Activated gamma-delta T cell treated with Interleukin-2 at 50 U/mL for 16 hours (primary cell): ENCODE measurements at places on chromosomes 2 and 18.

GRCh38 chr18:61435064-61435652, 101.9 kb downstream of the CDH20 start:
- DNase-seq: no peak

DNA sequence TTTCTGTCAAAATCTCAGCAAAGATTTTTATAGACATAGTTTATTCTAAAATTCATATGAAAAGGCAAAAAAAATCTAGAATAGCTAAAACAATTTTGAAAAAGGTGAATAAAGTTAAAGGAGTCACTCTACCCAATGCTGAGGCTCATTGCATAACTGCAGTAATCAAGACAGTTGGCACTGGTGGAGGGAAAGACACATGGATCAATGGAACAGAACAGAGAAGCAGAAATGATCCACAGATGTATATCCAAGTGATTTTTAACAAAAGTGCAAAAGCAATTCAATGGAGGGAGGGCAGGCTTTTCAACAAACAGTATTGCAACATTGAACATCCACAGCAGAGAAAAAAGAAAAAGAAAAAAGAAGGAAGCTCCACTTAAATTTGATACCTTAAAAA, 162.8 kb downstream of the RBM43 start:
- DNase-seq: no peak

DNA sequence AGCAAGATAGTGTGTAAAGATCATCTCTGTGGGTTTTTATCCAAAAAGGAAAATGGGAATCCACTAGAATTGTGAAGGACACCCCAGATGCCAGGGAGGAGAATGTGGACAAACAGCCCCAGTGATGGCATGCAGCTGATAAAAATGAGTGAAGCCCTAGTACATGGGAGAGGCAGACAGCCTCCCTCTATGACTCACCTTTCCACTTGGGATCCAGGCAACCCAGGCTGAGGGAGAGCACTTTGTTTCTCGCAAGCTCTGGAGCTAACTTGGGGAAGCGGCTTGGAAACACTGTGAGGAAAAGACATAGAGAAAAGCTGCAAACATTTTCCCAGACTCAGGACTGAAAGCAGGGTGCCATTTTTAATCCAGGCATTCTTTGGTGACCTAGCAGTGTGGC, 5.3 kb upstream of the FLACC1 start:
- DNase-seq: no peak

DNA sequence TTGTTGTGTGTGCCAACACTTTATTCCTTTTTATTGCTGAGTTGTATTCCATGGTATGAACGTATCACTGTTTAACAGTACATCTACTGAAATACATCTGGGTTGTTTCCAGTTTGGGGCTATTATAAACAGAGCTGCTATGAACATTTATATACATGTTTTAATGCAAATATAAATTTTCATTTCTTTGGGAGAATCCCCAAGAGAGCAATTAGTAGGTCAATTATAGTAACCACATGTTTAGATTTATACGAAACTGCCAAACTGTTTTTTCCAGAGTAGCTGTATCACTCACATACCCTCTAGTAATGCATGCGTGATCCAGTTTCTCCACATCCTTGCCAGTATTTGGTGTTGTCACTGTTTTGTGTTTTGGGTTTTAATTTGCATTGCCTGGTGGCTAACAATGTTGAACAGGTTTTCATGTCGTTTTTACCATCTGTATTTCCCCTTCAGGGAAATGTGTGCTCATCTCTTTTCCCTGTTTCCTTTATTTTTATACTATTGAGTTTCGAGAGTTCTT, 81.0 kb downstream of the TMEM131 start:
- DNase-seq: no peak

GRCh38 chr2:112312821-112313220, 37.4 kb downstream of the ZC3H6 start:
- DNase-seq: no peak

DNA sequence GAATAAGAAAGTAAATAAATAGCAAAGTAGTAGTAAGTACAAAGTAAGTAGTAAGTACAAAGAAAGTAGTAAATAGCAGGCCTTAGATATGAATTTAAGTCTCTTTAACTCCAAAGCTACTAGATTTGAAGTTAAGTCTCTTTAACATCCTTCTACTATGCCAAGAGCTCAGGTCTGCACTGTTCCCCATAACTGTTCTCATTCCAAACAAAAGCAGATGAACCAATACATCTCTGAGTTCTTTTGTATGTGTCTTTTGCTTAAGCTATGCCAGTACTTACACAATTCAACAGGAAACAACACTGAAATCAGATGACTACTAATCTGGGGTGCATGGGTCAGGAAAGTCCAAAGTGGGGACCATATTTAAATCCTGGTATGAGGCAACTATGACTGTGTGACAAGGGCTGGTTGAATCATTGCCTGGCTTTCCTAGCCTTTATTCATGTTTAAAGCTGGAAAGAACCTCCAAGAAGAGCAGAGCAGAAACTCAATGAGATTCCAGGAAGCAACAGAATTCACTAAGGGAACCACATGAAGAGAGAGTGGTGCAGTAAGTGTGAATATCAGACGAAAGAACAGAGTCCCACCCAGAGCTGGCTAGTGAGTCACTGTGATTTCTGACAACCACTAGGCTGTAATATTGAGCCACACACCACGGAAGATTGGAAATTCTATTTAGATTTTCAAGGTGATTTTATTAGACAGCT, 51.0 kb upstream of the CYP26B1 start:
- DNase-seq: no peak

DNA sequence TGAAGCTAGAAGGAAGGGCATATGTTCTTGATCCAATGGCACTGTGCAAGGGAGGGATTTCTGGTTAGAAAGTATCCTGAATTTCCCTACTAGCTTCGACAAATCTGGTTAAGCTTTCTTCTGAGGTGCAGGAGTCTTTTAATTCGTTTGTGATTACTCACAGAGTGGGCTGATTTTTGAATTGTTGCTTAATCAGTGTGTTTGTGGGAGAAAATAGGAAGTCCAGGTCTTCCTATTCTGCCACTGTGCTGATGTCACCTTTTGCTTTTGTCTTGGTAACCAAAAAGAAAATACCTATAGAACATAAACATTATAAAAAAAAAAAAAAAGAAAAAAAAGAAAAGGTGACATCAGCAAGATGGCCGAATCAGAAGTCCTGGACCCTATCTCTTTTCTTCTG, 1008.6 kb downstream of the TSN start:
- DNase-seq: no peak

- no peak for DNase-seq
These were observed 23.1 kb upstream of the IAH1 start for GRCh38 chr2:9451231-9451630.

GRCh38 chr18:32769586-32770053, 3.2 kb downstream of the KLHL14 start:
- no peak for DNase-seq

GRCh38 chr18:22999212-22999611, 66.1 kb downstream of the RBBP8 start:
- DNase-seq: no peak

- no peak for DNase-seq
These were observed 11.7 kb downstream of the PROC start for GRCh38 chr2:127429844-127430425.

- no peak for DNase-seq
These were observed 35.0 kb downstream of the CERS6 start for GRCh38 chr2:168490946-168491605.

GRCh38 chr18:31396796-31397612, 20.4 kb downstream of the DSG4 start:
- no peak for DNase-seq

- DNase-seq: no peak
These were observed 55.3 kb upstream of the FZD7 start for GRCh38 chr2:201978333-201978732.
